Hepatocyte (in vitro differentiated cells): ENCODE measurements at places on chromosomes 6 and 20. TPM values are rescaled to one million over a fixed set of nuclear protein-coding genes. Genes with fewer than 3 reads are reported as not detected.

GRCh38 chr20:38725931-38726803, 1.9 kb downstream of the SLC32A1 start:
- no peak overlapping the region for H3K27ac ChIP-seq
- peaks cover 7% of the 10 kb centered on the region for H3K4me1 ChIP-seq
- no peaks in the 10 kb centered on the region for H3K36me3 ChIP-seq
- no peak overlapping the region for H3K4me3 ChIP-seq
- peak; percentile 48 for DNase-seq

GRCh38 chr6:148981515-148981914, 234.7 kb downstream of the UST start:
- H3K4me1 ChIP-seq = peaks cover 17% of the 10 kb centered on the region
- no peak for DNase-seq
- no peak overlapping the region for H3K27ac ChIP-seq
- H3K36me3 ChIP-seq = no peaks in the 10 kb centered on the region

DNA sequence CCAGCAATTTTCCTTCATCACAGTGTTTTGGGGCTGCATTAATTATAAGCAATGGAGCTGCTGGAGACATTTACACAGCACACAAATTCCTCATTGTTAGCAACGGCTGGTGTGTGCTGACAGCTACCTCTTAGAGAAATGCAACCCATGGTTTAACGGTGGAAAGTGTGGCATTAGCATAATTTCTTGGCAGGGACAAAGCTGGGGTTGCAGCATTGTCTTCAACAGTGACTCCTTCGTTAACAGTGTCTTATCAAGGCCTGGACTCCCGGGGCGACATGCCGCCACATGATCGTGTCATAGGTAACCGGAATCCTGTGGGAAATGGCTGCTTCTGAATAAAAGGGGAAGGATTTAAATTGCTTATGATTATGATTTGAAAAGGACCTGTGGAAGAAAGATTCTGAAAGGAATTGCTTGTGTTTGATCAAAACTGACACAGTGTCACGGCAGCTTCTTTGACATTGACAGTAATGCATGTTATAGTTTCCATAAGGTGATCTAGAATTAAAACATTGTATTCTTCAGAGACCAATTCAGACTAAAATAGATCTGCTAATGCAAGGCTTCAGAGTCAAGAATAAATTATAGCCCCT, 128.0 kb downstream of the UST start:
- no peak for DNase-seq
- H3K4me1 ChIP-seq = no peaks in the 10 kb centered on the region
- H3K27ac ChIP-seq = no peak overlapping the region
- H3K4me3 ChIP-seq = no peak overlapping the region

- H3K27me3 ChIP-seq = no peaks in the 10 kb centered on the region
- no peak overlapping the region for H3K4me3 ChIP-seq
- H3K27ac ChIP-seq = no peak overlapping the region
These were observed 26.2 kb upstream of the RHAG start for GRCh38 chr6:49662892-49663261.

The TPX2 gene
- total RNA-seq = 22.9 and 23.9 TPM in 2 replicates

DNA sequence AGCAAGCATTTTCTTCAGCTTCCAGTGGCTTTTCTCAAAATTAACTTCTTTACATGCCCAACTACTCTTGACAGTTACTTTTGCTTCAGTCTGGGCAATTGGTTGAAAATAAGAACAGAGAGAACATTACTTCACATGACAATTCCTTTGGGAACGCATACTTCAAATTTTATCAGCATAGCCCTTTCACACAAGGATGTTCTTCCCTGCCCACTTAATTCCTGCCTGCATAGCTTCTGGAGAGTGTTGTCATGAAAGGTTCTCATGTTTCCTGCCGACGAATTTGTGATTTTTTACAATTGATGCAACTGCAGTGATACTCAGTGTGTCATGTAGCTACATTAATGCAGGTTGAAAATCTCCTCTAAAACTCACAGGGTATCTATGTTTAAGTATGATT, 22.0 kb upstream of the SNRNP48 start:
- no peak for DNase-seq
- no peaks in the 10 kb centered on the region for H3K4me1 ChIP-seq
- no peak overlapping the region for H3K27ac ChIP-seq

GRCh38 chr6:170489836-170490235, 63.3 kb downstream of the PSMB1 start:
- no peaks in the 10 kb centered on the region for H3K4me1 ChIP-seq
- DNase-seq = no peak
- no peak overlapping the region for H3K4me3 ChIP-seq
- peaks cover 4% of the 10 kb centered on the region for H3K27me3 ChIP-seq
- H3K27ac ChIP-seq = no peak overlapping the region

The COL21A1 gene
- total RNA-seq = 44.7 and 59.2 TPM in 2 replicates

- DNase-seq = peak; percentile 29
- H3K36me3 ChIP-seq = no peaks in the 10 kb centered on the region
- H3K27ac ChIP-seq = no peak overlapping the region
- peak overlapping the region; percentile 45 for H3K4me3 ChIP-seq
- peaks cover 99% of the 10 kb centered on the region for H3K27me3 ChIP-seq
These were observed 8.0 kb downstream of the PRDM13 start for GRCh38 chr6:99614430-99615186.

The APCDD1L gene
- total RNA-seq = 0.23 TPM in 1 of 2 replicates, not detected in the other

The RPS6KA2 gene
- 26.3 and 29.2 TPM in 2 replicates for total RNA-seq

The MARCKS gene
- total RNA-seq = 105 and 129 TPM in 2 replicates

- no peaks in the 10 kb centered on the region for H3K27me3 ChIP-seq
- H3K36me3 ChIP-seq = no peaks in the 10 kb centered on the region
- no peak overlapping the region for H3K4me3 ChIP-seq
- DNase-seq = no peak
- H3K4me1 ChIP-seq = no peaks in the 10 kb centered on the region
These were observed 37.0 kb downstream of the PEX7 start for GRCh38 chr6:136859430-136859829.

The LPA gene
- total RNA-seq = 1.1 and 1.4 TPM in 2 replicates

GRCh38 chr6:21284166-21284565, 309.4 kb upstream of the SOX4 start:
- no peaks in the 10 kb centered on the region for H3K36me3 ChIP-seq
- H3K27ac ChIP-seq = no peak overlapping the region
- no peak for DNase-seq
- no peak overlapping the region for H3K4me3 ChIP-seq
- no peaks in the 10 kb centered on the region for H3K27me3 ChIP-seq
- H3K4me1 ChIP-seq = no peaks in the 10 kb centered on the region

The LY86 gene
- 0.27 TPM in 1 of 2 replicates, not detected in the other for total RNA-seq

The TDRD6 gene
- 0.08 and 0.20 TPM in 2 replicates for total RNA-seq

The FAM8A1 gene
- 41.7 and 43.8 TPM in 2 replicates for total RNA-seq

The SEL1L2 gene
- not detected in 2 replicates for total RNA-seq

DNA sequence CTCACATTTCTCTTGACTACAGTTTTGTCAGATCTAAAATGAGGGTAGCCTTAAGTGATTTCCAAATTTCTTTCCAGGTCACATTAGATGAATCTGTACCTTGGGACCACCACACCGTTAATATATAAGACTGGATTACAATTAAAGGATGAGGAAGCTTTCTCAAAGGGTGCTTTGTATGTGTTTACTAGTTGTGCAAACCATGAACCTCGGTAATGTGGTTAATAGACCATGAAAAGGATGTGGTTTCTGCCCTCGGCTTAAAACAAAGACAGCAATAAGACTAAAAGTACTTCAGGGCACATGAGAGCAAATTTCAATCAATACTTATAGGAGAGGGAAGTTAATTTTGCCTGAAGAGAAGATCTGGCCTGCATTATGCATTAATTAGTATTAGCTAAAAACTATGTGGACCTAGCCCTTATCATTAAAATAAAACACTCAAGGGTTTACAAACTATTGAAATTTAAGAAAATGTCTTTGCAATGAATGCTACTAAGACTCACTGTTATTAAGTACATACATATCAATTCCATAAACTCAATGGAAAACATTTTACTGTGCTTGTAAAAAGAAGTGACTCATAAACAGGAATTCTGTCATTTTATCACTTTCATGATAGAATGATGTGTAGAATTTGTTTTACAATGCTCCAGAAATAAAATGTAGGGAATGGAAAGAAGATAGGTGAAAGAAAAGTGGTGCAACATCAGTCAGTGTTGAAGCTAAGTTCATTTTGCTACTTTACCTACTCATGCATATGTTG, 936 bp upstream of the TMX4 start:
- no peaks in the 10 kb centered on the region for H3K27me3 ChIP-seq
- H3K36me3 ChIP-seq = no peaks in the 10 kb centered on the region
- no peak overlapping the region for H3K4me3 ChIP-seq
- H3K27ac ChIP-seq = no peak overlapping the region
- peaks cover 4% of the 10 kb centered on the region for H3K4me1 ChIP-seq
- no peak for DNase-seq

The TBC1D32 gene
- 9.9 and 16.6 TPM in 2 replicates for total RNA-seq

- DNase-seq = no peak
- H3K36me3 ChIP-seq = no peaks in the 10 kb centered on the region
- H3K4me1 ChIP-seq = no peaks in the 10 kb centered on the region
- no peak overlapping the region for H3K4me3 ChIP-seq
These were observed 221.4 kb downstream of the CDKAL1 start for GRCh38 chr6:20755631-20756030.

GRCh38 chr6:152270301-152270925, 366.7 kb downstream of the SYNE1 start:
- peaks cover 14% of the 10 kb centered on the region for H3K4me1 ChIP-seq
- no peaks in the 10 kb centered on the region for H3K36me3 ChIP-seq
- H3K4me3 ChIP-seq = no peak overlapping the region
- H3K27ac ChIP-seq = no peak overlapping the region
- DNase-seq = no peak

The EPHA7 gene
- total RNA-seq = 19.2 and 20.2 TPM in 2 replicates

The CLVS2 gene
- total RNA-seq = under 0.01 and 0.07 TPM in 2 replicates

The PAK5 gene
- total RNA-seq = 0.76 and 0.97 TPM in 2 replicates

DNA sequence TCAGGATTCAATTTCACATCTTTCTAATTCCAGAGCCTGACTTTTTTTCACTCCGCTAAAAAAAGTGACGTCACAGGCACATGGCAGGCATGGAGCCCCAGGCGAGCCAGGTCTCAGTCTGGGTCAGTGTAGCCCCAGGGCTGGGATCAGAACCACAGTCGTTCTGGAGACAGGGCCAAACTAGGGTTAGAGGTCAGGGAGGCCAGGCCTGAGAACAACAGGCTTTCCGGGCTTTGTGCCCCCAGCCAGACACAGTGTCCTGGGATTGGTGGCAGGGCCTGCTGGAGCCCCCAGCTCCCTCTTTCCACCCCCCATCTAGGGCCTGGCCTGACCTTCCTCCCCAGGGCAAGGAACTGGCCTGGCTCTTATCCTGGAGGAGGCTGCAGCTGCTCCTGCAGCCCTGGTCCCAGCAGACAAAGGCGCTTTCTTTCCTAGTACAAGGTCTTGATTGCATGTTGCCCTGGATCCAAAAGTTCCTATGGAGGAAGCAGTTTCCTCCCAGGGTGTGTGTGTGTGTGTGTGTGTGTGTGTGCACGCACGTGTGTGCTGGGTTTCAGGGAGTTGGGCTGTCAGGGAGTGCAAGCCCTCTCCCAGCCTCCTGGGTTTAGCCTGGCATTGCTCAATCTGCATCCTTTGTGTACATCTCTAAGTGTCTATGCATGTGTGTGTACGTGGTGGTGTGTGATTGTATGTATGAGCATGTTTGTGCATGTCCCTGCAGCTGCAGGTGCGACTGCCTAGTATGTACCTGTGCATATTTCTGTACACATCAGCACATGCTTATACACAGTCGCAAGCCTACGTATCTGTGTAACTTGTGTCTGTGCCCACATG, 26.5 kb upstream of the EMILIN3 start:
- DNase-seq = no peak
- H3K36me3 ChIP-seq = no peaks in the 10 kb centered on the region
- no peak overlapping the region for H3K27ac ChIP-seq
- H3K27me3 ChIP-seq = no peaks in the 10 kb centered on the region
- no peak overlapping the region for H3K4me3 ChIP-seq

The OXT gene
- total RNA-seq = 0.92 TPM in 1 of 2 replicates, not detected in the other

The HLA-DQB1 gene
- 12.0 and 12.2 TPM in 2 replicates for total RNA-seq

DNA sequence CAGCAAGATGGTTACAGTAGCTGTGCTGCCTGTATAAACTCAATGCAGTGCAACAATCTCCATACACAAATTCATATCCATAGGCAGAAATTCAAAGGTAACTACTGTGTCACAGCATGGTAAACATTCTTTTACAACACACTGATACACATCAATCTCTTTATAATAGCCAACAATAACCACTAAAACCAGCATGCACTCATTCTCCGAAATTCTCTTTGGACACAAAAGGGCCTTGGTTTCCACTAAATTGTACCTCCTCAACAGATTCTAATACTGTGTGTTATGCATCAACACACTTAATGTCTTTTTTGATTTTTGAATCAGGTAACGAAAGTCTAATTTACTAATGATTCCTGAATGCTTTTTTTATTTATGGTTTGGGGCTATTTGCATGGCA, 1323.7 kb downstream of the GRIK2 start:
- no peaks in the 10 kb centered on the region for H3K27me3 ChIP-seq
- H3K27ac ChIP-seq = no peak overlapping the region
- H3K4me3 ChIP-seq = no peak overlapping the region

The IMPG1 gene
- 0.44 TPM in 1 of 2 replicates, not detected in the other for total RNA-seq

GRCh38 chr6:106546261-106546690, 83.0 kb downstream of the RTN4IP1 start:
- no peaks in the 10 kb centered on the region for H3K36me3 ChIP-seq
- H3K27me3 ChIP-seq = no peaks in the 10 kb centered on the region
- DNase-seq = no peak
- H3K4me3 ChIP-seq = no peak overlapping the region
- peak overlapping the region; percentile 67 for H3K27ac ChIP-seq
- H3K4me1 ChIP-seq = peaks cover 11% of the 10 kb centered on the region

DNA sequence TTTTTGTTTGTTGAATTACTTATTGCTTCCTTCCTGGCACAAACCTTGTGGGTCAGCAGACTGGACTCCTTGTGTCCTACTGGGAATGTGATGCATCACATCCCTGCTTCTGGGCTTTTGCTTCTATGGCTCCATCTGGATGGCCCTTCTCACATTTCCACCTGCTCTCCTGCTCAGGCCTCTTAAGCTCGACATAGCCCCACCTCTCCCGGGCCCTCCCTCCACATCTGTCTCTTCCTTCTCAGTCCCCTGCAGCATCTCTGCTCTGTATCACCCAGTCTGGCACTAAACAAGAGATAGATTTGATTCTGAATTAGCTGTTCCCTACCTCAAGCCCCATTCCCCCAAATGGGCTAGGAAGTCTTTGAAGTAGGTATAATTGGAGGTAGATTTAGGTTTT, 356.8 kb downstream of the DHX35 start:
- H3K27me3 ChIP-seq = no peaks in the 10 kb centered on the region
- H3K4me1 ChIP-seq = no peaks in the 10 kb centered on the region
- no peaks in the 10 kb centered on the region for H3K36me3 ChIP-seq
- no peak overlapping the region for H3K4me3 ChIP-seq
- H3K27ac ChIP-seq = no peak overlapping the region
- DNase-seq = no peak
